ENCODE measurements at places on chromosomes 12 and 14.

DNA sequence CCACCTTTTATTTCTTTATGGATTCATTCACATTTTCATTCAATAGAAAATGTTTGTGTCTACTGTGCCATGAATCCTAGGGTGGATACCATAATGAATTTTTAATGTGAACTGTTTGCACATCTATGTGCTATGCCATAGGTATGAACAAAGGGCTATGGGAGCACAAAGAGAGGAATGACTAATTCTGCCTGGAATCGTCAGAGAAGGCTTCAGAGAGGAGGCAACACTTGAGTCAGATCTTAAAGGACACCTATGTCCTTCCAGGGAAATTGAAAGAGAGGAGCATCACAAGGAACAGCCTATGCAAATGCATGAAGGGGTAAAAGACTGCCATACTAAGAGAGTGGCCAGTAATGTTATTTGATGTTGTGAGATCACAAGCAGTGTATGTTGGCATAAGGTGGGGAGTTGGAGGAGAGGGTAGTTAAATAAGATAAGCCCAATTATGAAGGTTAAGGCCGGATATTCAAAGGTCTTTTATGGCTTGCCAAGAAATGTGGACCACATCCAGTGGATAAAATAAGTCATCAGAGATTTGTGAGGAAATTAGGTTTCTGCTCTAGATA is 246.7 kb downstream of the GRIN2B start:
- DNase-seq, result no peak

DNA sequence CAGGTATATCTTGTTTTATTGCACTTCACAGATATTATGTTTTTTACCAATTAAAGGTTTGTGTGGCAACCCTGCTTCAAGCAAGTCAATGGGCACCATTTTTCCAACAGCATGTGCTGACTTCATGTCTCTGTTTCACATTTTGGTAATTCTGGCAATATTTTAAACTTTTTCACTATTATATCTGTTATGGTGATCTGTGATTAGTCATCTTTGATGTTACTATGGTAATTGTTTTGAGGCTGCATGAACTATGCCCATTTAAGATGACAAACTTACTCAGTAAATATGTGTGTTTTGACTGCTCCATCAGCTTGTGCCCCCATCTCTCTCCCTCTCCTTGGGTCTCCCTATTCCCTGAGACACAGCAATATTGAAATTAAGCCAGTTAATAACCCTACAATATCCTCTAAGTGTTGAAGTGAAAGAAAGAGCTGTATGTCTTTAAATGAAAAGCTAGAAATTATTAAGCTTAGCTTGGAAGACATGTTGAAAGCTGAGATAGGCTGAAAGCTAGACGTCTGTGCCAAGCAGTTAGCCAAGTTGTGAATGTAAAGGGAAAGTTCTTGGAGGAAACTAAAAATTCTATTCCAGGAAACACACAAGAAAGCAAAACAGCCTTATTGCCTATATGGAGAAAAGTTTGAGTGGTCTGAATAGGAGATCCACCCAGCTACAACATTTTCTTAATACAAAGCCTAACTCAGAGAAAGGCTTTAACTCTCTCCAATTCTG is 365.1 kb downstream of the ATP23 start:
- no peak for DNase-seq

DNA sequence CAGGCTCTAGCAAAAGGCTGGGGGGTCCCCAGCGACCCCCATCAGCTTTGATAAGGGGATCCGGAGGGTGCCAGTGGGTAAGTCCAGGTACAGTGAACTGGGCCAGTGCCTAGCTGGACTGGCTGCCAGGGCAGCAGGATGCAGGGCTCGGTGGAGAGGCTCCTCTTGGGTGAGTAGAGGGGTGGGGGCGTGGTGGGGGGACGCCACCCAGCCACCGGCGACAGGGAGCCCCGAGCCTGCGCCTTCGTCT is 171 bp downstream of the RAPGEF3 start:
- no peak for DNase-seq

GRCh38 chr14:30651937-30652336 is 29.8 kb downstream of the SCFD1 start:
- DNase-seq, result no peak

DNA sequence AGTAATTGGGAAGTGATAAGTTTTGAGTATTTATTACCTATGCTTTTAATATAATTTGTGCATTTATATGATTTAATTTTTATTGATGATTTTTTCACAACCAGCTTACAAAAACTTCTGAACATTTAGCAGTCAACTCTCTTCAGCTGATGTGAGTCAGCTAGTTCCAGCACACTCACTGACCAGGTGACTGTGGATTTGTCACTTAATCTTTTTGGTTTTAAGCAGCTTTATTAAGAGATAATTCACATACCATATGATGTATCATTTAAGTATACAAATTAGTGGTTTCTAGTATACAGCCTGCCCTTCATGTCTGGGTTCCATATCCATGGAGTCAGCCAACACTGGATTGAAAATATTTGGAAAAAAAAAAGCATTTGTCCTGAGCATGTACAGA is 103.5 kb downstream of the SYNE2 start:
- DNase-seq, result no peak
